ENCODE measurements at places on chromosomes 1 and 21.

DNA sequence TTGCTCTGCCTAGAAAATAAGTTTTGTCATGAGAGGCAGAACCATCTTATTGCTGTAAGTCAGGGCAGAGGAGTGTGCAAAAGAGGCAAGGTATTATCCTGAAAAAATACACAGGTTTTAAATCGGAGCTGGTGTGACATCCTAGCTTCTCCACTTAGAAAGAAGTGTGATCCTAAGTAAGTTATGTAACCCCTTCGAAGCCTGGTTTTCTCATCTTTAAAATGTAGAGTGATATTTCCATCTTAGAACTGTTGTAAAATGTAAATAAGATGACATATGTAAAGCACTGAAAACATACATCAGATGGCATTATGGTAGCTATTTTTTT lies 65.1 kb downstream of the IER5 start:
- no peak for DNase-seq

- no peak for DNase-seq
These were observed 522.4 kb upstream of the ZRANB2 start for GRCh38 chr1:71603044-71603776.

- DNase-seq = no peak
These were observed 104.1 kb downstream of the DENND1B start for GRCh38 chr1:197671140-197671539.

- no peak for DNase-seq
These were observed 60.5 kb upstream of the KIAA1614 start for GRCh38 chr1:180851995-180852887.

DNA sequence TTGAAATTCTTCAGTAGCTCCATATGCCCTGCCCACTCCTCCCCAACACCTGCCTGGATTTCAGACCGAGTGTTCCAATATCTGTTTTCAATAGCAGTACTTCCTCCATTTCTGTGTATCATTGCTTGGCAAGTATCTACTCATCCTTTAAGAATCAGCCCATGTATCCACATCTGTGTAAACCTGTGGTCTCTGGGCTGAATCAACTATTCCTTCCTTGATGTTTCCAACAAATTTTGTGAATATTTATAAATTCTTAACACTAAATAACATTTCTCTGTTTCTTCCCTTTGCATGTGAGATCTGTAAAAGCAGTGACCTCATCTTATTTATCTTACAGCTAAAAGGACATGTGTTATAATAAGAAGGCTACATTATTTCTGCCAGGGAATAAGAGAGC lies 26.0 kb upstream of the UAP1 start:
- DNase-seq = no peak

DNA sequence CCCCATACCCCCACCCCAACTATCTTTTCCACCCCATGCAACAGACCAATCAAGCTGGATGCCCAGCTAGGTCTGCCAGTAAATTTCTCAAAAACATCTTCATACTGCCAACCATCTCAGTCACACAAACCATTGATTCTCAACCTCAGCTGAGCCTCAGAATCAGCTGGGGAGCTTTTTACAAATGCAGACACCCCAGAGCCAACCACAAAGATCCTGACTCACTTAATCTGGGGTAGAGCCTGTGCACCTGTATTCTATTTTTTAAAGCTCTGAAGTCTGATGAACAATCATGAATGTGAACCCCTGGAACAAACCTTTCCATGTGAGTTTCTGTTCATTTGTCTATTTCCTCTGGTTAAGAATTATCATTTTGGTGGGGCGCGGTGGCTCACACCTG lies 66.0 kb downstream of the ZNF281 start:
- DNase-seq = no peak

- DNase-seq = no peak
These were observed 285.7 kb upstream of the PKN2 start for GRCh38 chr1:88398338-88398737.

DNA sequence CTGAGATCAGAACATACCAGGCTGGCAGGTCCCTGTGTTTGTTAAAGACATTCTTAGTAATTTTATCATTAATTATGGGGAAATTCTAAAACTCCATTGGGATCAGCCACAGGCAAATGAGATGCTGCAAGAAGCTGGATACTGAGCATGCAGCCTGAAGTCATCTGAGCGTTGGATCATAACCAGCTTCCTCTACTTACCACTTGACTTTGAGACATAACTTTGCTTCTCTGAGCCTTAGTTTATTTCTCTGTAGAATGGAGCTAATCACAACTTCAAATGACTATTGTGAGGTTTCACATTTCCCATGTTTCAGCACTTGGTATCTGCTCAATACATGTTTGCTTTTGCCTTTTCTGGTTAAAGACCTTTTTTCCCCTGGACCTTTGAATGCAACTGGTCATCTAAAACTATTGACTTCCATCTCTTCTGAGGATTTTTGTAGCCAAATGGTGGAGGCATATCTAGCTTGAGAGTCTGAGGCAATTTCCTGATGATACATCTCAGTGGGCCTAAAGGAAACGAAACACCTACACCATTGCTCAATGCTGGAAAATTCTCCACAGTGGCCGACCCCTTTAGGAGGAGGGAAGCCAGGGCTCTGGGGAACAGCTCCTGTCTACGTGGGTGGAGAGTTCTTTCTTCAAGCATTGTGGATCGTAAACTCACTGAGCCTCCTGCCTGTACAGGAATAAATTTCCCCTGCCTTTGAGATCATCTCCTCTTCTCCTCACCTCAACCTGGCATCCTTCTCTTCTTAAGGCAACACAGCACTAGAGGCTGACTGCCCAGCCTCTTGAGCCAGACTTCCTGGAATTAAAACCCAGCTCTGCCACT lies 109.1 kb upstream of the HOOK1 start:
- no peak for DNase-seq

DNA sequence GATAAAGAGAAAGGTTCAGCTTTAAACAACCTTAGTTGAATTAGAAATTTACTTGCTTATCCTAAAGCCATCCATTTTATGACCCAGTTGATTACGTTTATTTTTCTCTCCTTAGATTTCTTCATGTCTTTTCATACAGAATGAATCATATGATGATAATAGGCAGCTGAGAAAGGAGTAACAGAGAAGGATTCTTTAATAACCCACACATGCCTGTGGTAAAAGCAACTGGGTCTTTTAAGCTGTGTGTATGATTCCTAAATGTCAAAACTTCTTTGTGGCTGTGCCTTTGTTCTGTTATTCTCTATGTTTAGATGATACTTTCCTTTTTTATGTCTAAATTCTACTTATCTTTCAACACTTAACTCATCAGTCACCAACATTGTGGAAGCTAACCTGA lies 626.5 kb downstream of the NCAM2 start:
- no peak for DNase-seq

GRCh38 chr1:212582291-212582690 lies 26.3 kb upstream of the ATF3 start:
- DNase-seq = no peak

DNA sequence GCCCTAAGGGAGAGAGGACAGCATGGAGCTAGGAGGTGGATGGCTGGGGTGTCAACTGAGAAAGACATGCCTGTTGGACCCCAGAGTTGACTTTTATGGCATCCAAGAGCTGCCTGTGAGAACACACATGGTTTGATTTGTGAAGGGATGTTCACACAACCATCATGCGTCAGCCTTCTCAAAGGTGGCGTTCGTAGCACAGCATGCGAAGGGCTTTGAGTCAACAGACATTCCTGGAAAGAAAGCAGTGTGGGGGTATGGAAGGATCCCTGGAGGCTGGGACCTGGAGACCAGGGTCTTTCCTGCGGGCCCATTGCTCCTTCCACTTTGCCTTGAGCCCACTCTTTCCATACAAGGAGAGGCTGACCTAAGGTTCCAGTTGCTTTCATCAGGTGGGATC lies 6.4 kb upstream of the WNT3A start:
- no peak for DNase-seq

DNA sequence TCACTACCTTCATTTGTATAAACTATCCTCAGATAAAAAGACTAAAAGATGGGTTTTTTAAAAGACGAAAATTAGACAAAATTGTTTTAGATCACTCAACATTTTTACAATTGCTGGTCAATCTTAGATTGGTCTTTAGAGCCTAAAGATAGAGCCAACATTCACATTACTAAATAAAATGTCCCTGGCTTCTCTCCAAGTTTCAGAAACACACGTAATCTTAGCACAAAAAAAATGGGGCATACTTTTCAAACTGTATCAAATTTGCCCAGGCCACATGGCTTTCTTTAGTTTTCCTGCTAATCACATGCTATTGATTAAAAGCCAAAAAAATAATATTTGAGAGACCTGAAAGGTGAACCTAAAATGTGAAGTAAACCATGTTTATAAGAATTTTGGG lies 288.1 kb downstream of the DPYD start:
- no peak for DNase-seq

DNA sequence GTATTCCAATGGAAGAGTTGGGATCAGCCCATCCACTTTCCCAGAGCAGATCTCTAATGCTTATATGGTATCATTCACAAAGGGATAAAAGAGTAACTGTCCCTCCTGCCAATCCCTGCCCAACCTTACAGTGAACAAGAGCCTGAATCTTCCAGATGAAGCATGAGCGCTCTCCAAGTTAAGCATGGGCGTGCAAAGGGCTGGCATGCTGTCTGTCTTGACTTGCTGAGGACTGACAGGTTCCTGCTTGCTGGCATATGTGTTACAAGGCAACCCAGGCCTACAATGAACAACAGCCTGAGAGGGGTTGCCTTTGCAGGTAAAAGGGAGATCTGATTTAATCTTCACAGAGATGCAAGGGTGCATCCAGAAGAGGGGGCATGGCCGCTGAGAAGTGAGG lies 155.6 kb upstream of the SOD1 start:
- DNase-seq = no peak

DNA sequence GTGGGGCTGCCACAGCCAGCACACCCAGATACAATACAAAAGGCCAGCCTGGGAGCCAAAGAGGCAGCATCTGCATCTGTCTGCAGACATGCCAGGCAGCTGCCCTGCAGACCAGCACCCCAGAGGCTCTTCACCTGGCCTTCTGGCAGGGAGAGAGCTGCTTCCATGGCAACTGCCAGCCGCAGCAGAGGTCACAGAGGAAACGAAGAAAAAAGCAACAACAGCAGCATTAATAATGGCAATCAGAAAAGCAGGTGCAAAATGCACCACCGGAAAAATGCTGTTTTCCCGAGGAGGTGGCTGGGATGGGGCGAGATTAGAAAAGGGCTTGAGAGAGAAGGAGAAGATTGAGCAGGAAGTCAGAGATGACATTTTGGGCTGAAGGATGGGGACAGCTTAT lies 309.5 kb downstream of the PCP4 start:
- peak; percentile 93 for DNase-seq

GRCh38 chr1:92444351-92444750 lies 42.4 kb downstream of the GFI1 start:
- DNase-seq = no peak

- DNase-seq = no peak
These were observed 39.1 kb upstream of the PRSS38 start for GRCh38 chr1:227776331-227776771.

DNA sequence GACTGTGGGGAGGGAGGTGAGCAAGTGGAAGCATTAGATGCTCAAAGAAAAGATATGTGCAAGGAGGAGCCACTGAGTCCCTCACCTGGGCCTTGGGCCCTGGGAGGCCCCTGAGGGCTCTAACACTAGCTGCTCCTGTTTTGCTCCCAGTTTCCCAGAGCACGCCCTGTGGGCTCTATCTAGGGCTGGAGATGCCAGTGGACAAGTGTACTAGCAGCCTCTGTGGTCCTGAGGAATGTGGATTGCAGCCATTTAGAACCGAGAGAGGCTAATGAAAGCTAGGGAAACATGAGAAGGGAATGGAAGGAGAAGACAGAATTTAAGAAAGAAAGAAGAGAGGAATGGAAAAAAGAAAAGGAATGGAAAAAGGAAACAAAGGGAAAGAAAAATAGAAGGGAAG lies 10.0 kb upstream of the TBX15 start:
- no peak for DNase-seq

- no peak for DNase-seq
These were observed 27.6 kb downstream of the CTNNBIP1 start for GRCh38 chr1:9882296-9882944.

DNA sequence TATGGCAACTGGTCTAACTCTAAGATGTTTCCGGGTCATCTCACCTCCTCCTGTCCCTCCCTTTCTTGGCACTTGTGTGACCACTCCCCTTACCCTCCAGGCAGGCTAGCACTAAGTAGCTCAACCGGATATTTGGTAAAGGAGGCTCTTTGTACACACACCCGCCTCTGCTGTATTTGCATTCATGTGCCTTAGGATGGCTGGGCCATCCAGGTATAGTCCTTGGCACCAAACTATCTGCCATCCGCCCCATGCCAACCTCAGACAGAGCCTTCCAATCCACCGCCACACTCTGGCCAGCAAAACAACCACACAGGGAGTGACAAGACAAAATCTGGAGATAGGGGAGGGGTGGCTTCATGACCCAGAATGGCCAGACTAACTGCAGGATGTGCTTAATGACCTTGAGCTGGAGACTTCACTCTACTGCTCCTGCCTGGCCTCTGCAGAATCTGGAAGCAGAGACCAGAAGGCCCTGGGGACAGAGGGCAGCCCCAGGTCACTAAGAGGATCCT lies 59.5 kb downstream of the CDK18 start:
- peak; percentile 46 for DNase-seq

DNA sequence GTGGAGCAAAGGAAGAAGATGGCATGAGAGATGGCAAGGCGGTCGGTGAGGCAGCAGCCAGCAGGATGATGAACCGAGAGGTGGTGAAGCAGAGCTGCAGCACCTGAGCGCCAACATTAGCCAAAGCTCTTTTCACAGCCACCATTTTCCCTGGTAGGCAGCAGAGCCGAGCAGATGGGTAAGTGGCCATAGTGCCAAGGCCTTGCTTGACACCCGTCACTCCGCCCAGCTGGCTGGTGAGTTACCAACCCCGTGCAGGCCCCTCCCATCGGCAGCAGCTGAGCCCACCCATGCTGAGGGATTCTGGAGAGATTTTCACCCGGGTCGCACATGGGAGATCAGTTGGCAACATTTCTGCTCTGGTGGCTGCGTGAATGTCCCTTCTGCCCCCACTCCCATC lies 647.7 kb downstream of the PTPRU start:
- no peak for DNase-seq

DNA sequence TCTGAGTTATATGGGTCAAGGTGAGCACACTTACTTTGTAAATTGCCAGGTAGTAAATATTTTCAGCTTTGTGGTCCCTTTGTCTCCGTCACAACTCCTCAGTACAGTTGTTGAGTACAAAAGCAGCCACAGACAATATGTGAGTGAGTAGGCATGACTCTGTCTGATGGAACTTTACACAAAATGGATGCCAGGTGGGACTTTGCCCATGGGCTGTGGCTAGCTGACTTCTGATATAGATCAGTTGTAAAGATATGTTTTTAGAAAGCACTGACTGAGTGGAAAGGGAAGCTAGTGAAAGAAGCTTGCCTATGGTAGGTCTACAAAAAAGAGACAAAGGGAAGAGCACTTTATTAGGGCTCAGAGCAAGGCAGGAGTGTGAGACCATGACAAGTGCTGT lies 23.1 kb upstream of the IGSF5 start:
- DNase-seq = no peak

- no peak for DNase-seq
These were observed 320.3 kb downstream of the KIF26B start for GRCh38 chr1:245475126-245475525.

GRCh38 chr1:2025491-2025981 lies 6.4 kb downstream of the GABRD start:
- no peak for DNase-seq
